Adrenal gland (tissue), 19 donors: ENCODE measurements at places on chromosomes 12 and 14. TPM values are rescaled to one million over a fixed set of nuclear protein-coding genes. Genes with fewer than 3 reads are reported as not detected.
A peak's percentile ranks its signal among the peaks of the same experiment; 100 is the strongest.

GRCh38 chr12:112103758-112104503, 4.7 kb downstream of the NAA25 start:
- H3K4me1 ChIP-seq = peaks cover 16% of the 10 kb centered on the region
- no peak overlapping the region for H3K4me3 ChIP-seq
- H3K27ac ChIP-seq = no peak overlapping the region
- no peaks in the 10 kb centered on the region for H3K27me3 ChIP-seq

- no peak for DNase-seq
- H3K4me1 ChIP-seq = peaks cover 53% of the 10 kb centered on the region
- no peak overlapping the region for H3K27ac ChIP-seq
- no peak overlapping the region for H3K4me3 ChIP-seq
These were observed 149.6 kb downstream of the MED13L start for GRCh38 chr12:116127859-116128258.

GRCh38 chr12:78167510-78167909, 336.8 kb downstream of the NAV3 start:
- no peaks in the 10 kb centered on the region for H3K36me3 ChIP-seq
- no peak for DNase-seq
- H3K4me1 ChIP-seq = no peaks in the 10 kb centered on the region
- no peaks in the 10 kb centered on the region for H3K27me3 ChIP-seq
- no peak overlapping the region for H3K27ac ChIP-seq

DNA sequence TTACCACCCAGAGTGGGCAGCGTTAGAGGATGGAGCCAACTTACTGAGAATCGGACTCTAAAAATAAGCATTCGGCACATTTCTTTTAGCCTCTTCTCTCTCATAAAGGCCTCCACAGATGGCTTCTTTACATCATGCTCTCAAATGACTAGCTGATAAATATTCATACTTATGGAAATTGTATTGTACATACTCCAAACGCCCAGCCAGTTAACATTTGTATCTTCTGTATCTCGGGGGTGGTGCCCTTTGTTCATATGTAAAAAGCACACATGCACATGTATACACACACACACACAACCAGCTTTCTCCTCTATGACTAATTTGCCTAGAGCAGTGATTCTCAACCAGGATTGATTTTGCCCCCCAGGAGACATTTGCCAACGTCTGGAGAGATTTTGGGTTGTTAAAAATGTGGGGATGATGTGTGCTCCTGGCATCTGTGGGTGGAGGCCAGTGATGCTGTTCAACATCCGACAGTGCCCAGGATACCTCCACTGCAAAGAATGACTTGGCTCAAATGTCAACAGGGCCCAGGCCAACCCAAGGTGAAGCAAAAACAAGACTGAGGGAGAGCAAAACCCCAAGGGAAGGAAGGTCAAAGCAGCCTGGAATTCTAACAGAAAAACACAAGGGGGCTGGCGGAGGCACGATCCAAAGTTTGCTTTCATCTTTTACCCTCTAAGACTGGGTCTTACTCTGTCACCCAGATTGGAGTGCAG, 15.2 kb upstream of the CDK2AP1 start:
- no peaks in the 10 kb centered on the region for H3K4me1 ChIP-seq
- DNase-seq = no peak
- no peak overlapping the region for H3K4me3 ChIP-seq
- no peaks in the 10 kb centered on the region for H3K27me3 ChIP-seq
- H3K36me3 ChIP-seq = peaks cover 10% of the 10 kb centered on the region
- H3K27ac ChIP-seq = no peak overlapping the region

- H3K36me3 ChIP-seq = no peaks in the 10 kb centered on the region
- H3K4me3 ChIP-seq = no peak overlapping the region
- no peak overlapping the region for H3K27ac ChIP-seq
- no peaks in the 10 kb centered on the region for H3K4me1 ChIP-seq
- H3K27me3 ChIP-seq = no peaks in the 10 kb centered on the region
These were observed 36.0 kb upstream of the GARIN6 start for GRCh38 chr12:99611599-99611998.

DNA sequence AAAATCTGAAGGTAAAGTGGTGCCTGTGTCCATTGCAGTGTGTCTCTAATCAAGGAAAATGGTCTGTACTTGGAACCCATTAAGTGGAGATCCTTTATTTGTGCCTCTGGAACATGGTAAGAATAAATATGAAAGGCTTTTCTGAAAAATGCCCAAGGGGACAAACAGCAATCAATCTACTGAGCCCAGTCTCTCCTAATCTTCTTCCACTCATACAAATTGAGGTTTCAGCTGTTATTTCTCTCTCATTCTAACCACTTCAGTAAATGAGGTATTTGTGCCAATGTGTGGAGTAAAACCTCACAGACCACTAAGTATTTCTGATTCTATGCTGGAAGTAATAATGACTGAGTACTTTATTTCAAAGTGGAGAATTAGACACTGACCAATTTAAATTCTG, 82.3 kb upstream of the ST8SIA1 start:
- no peaks in the 10 kb centered on the region for H3K36me3 ChIP-seq
- DNase-seq = no peak
- no peak overlapping the region for H3K27ac ChIP-seq
- H3K27me3 ChIP-seq = no peaks in the 10 kb centered on the region

DNA sequence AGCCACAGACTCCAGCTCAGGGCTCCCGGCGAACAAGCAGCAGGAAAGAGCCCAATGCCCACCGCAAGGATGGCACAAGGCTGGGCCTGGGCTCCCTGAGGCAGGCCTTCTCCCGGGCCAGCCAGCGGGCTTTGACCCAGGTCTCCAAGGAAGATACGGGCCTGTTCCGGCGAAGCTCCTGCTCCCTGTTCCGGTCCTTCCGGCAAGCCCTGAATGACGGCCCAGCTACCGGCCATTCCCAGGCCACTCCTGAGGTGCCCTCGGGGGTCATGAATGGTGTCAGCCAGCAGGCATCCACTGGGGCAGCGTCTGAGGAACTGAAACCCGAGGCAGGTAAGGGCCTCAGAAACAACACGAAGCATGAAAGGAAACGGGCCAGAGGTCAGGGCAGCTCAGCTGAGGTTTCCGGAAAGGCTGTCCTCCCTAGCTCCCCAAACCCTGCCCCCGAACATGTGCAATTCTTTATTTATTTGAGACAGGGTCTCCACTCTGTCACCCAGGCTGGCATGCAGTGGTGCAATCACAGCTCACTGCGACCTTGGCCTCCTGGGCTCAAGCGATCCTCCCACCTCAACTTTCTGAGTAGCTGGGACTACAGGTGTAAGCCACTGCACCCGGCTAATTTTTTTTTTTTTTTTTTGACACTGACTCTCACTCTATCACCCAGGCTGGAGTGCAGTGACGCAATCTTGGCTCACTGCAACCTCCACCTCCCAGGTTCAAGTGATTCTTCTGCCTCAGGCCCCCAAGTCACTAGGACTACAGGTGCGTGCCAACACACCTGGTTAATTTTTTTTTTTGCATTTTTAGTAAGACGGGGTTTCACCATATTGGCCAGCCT, 6.0 kb downstream of the EXOC3L4 start:
- no peaks in the 10 kb centered on the region for H3K36me3 ChIP-seq
- H3K4me3 ChIP-seq = no peak overlapping the region
- H3K27ac ChIP-seq = no peak overlapping the region

- H3K27ac ChIP-seq = no peak overlapping the region
- DNase-seq = no peak
- no peaks in the 10 kb centered on the region for H3K27me3 ChIP-seq
- no peaks in the 10 kb centered on the region for H3K4me1 ChIP-seq
- no peak overlapping the region for H3K4me3 ChIP-seq
- H3K36me3 ChIP-seq = no peaks in the 10 kb centered on the region
These were observed 62.4 kb downstream of the TMX1 start for GRCh38 chr14:51302295-51303030.

DNA sequence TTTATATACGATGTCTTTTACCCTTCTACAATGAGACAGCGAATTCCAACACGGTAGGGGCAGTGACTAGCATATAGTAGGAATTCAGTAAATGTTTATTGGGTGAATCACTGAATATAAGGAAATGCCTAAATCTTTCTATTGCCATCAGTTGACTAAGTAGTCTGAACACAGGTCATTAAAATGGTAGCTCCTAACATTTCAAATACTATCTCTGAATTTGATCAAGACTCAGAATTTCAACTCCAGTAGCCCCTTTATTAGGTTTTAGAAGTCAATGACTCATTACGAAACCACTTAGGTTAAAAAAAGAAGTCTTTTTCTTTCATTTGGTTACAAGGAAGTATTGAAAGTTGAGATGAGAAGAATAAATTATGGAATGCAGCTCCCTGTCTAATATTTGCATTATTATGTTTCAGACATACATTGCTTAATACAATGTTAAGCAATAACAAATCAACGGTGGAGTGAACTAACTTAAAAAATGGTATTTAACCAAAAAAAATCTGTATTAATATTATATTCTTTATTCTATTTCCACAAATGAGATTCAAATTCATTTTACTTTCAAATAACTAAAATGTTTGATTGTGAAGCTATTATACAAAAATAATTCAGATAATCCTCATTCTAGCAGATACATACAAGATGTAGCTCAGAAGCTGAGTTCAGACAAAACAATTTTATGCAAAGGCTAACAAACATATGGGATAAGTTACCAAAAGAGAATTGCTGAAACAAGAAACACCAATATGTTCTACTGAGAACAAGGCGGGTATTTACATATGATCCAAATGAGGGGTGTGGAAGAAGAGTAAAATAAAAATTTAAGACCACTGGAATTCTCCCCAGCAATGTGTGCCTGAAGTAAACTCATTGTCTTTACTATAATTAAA, 302.7 kb downstream of the CEP128 start:
- no peak overlapping the region for H3K4me3 ChIP-seq
- H3K36me3 ChIP-seq = no peaks in the 10 kb centered on the region
- H3K27ac ChIP-seq = no peak overlapping the region

GRCh38 chr14:96581902-96582301, 79.7 kb downstream of the PAPOLA start:
- peaks cover 7% of the 10 kb centered on the region for H3K27me3 ChIP-seq
- H3K4me1 ChIP-seq = no peaks in the 10 kb centered on the region
- DNase-seq = no peak

DNA sequence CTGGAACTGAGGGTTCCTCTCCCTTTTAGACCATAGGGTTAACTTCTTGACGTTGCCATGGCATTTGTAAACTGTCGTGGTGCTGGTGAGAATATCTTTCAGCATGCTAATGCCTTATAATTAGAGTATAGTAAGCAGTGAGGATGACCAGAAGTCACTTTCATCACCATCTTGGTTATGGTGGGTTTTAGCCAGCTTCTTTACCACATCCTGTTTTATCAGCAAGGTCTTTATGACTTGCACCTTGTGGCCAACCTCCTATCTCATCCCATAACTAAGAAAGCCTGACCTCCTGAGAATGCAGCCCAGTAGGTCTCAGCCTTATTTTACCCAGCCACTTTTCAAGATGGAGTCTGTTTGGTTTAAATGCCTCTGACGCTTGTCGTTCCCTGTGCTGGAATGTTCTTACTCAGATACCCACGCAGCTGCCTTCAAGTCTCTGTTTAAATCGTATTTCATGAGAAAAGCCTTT, 44.2 kb downstream of the BBS10 start:
- no peak overlapping the region for H3K4me3 ChIP-seq
- H3K27me3 ChIP-seq = no peaks in the 10 kb centered on the region
- no peaks in the 10 kb centered on the region for H3K4me1 ChIP-seq
- no peak overlapping the region for H3K27ac ChIP-seq
- DNase-seq = no peak

GRCh38 chr14:95233702-95234241, 76.4 kb upstream of the DICER1 start:
- peaks cover 12% of the 10 kb centered on the region for H3K4me1 ChIP-seq
- no peak overlapping the region for H3K27ac ChIP-seq
- H3K27me3 ChIP-seq = no peaks in the 10 kb centered on the region

- no peak for DNase-seq
- no peaks in the 10 kb centered on the region for H3K27me3 ChIP-seq
- H3K4me1 ChIP-seq = peaks cover 17% of the 10 kb centered on the region
- no peak overlapping the region for H3K27ac ChIP-seq
These were observed 2.3 kb downstream of the ST8SIA1 start for GRCh38 chr12:22332202-22332601.

DNA sequence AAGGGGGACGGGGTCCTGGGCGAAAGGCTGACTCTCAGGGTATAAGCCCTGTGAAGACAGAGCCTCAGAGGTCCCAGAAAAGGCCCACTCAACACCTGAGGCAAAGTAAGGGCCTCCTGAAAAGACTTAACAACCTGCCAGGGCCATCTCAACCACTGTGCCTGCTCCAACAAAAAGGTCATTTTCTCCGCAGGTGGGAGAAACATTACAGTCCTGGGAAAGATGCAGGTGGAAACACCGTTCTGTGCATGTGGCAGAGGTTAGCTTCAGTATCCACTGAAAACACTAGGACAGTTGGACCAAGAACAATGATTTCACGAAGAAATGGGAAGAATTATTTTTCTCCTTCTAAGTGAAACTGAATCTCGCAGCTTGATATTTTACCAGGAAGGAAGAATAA, 50.9 kb downstream of the CCDC88C start:
- no peaks in the 10 kb centered on the region for H3K4me1 ChIP-seq
- H3K36me3 ChIP-seq = no peaks in the 10 kb centered on the region
- H3K4me3 ChIP-seq = no peak overlapping the region
- no peak overlapping the region for H3K27ac ChIP-seq

DNA sequence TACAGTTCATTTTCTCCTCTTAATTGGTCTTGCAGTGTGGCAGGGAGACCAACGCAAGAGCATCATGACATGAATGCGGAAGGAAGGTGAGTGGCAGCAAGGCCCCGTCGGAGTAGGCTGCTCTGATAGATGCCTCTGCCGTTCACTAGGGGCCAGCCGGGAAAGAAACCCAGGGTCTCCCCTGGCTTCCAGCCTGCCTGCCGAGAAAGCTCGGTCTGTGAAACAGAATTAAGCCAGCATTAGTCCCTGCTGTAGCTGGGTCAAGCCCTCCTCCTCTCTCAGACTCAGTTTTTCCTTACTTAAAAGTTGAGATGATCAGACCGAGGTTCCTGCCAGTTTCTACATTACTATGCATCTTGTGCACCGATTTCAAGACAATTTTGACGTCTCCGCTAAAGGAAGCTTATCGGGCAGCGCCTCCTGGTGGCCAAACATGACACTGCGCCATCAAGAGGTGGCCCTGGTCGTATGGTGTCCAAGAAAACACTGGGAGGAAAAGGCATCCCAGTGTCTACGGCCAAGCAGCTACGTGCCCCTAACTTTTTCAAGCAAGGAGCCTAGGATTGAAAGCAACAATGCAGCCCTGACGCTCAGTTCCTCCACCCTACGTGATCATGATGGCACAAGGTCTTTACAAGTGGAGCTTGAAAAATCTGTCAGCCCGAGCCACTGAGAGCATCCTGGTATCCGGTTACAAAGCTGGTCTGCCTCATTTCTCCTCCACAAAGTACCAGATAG, 131.6 kb downstream of the KSR2 start:
- no peaks in the 10 kb centered on the region for H3K36me3 ChIP-seq
- peak; percentile 91 for DNase-seq
- peaks cover 4% of the 10 kb centered on the region for H3K27me3 ChIP-seq
- no peak overlapping the region for H3K27ac ChIP-seq

- DNase-seq = peak; percentile 13
- no peaks in the 10 kb centered on the region for H3K4me1 ChIP-seq
- H3K27ac ChIP-seq = no peak overlapping the region
- H3K27me3 ChIP-seq = no peaks in the 10 kb centered on the region
These were observed 16.5 kb upstream of the RIMKLB start for GRCh38 chr12:8681129-8681884.

Gene BCL11B
- 0.24 TPM for polyA plus RNA-seq

Gene OLR1
- 2.2 TPM for polyA plus RNA-seq

Gene CLEC1B
- 1.3 TPM for polyA plus RNA-seq

Gene NTF3
- polyA plus RNA-seq = 0.37 TPM

Gene CHGA
- 1,069 TPM for polyA plus RNA-seq

Gene CCDC38
- polyA plus RNA-seq = 0.72 TPM

Gene IL26
- polyA plus RNA-seq = not detected

Gene DNAI7
- 2.3 TPM for polyA plus RNA-seq

Gene ZFYVE1
- polyA plus RNA-seq = 21.6 TPM

Gene NKX2-1
- polyA plus RNA-seq = not detected

Gene SDR9C7
- not detected for polyA plus RNA-seq

Gene ERC1
- 16.1 TPM for polyA plus RNA-seq

Gene IFI27
- polyA plus RNA-seq = 177 TPM

Gene VWF
- 7.8 TPM for polyA plus RNA-seq
